ENCODE measurements at places on chromosomes 7 and 10.

GRCh38 chr10:76281659-76282058, 850.2 kb downstream of the LRMDA start:
- DNase-seq = no peak

DNA sequence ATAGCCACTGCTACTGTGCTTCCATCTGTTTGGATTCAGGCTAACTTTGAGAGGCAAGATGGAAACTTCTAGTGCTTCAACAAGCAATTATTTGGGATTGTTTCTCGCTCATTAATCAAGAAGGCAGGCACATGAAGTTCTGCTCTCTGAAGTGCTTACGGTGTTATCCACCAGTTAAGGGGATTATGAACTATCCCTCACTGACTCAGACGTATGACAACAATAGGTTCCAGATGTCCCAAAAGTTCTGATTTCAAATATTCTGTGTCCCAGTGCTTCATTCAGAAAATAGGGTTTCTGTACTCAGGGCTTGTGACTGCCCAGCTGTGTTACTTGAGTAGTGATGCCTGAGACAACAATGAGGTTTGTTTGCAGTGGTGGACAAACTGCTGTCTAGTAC, 81.0 kb downstream of the HACD1 start:
- DNase-seq = no peak

DNA sequence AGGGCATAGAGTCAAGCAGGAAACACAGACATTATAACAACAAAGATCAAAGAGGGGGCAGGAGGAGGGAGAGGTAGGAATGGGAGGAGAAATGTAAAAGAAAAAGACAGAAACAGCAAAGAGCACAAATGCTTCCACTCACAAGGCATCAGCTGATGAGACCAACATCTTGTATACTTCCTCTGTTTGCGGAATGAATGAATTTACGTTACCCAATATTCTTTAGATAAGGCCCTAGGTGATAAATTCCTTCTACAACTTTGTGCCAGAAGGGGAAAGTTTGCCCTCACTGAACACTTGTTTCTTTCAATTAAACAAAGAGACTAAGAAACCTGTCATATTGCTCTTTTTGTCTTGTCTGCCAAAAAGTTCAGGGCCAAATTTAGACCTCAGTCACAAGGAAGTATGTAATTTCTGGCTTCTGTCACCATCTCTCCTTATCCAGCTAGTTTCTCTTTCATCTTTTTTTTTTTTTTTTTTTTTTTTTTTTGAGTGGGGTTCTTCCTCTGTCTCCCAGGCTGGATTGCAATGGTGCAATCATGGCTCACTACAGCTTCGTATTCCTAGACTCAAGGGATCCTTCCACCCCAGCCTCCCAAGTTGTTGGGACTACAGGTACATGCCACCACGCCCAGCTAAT, 116.4 kb upstream of the NANOS1 start:
- DNase-seq = no peak

GRCh38 chr7:55556031-55556430, 16.3 kb downstream of the VOPP1 start:
- no peak for DNase-seq

DNA sequence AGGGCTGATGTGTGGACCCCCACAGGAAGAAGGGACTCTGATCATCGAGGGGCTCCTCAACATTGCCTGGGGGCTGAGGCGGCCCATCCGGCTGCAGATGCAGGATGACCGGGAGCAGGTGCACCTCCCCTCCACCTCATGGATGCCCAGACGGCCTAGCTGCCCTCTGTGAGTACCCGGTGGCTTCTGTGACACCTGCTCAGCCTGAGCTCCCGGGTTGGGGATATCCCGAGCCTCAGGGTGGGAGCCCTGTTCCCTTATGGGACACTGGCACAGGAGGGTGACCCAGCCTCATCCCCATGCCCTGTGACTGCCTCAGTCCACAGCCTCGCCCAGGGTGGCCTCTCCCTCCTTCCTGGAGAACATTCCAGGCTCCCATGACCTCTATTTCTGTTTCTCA, 3.9 kb upstream of the DEPP1 start:
- DNase-seq = no peak

DNA sequence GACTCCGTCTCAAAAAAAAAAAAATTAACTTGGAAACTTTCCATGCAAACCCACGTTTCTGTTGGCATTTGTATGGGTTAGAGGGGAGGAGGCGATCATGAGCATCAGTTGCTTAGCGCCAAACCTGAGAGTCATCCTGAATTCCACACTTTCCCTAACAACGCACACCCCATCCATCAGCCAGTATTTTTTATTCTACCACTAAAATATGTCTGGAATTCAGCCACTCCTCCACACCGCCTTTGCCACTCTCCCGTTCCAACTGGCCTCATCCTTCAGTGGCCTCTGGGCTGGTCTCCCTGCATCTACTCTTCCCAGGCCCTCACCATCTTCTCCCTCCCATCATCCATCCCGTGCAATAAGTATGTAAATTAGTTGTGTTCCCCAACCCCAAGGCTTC, 4.7 kb upstream of the LMBR1 start:
- DNase-seq = no peak

GRCh38 chr10:955127-955819, 23.8 kb upstream of the LARP4B start:
- DNase-seq = no peak

DNA sequence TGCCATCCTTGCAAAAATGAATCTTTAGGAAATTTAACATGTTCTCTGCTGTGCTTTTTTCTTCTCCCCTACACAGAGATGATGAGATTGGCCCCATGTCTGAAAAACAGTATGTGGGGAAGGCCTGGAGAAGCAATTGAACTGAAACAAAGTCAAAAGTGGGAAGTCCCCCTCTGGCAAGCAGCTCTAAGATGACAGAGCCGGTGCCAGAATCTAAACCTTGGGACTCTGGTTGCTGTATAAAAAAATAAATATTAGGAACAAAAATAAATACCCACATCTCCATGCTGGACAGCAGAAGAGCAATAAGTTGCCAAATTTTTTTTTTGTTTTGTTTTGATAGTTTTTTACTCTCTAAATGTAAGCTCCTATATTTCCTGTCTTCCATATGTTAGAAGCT, 51.8 kb upstream of the TRIL start:
- DNase-seq = no peak

DNA sequence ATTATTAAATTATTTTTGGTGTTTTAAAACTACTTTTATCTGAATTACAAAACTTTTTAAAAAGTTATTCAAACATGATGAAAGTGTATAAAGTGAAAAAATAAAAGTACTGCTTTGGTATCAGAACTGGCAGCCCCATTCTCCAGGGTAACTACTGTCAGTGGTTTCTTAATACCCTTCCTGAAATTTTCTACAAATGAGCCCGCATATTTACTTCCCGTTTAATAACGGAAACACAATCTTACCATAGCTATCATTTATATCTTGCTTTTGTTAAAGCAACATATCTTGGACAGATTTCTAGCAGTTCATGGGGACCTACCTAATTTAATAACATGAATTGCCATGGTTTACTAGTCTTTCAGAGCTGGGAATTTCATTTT, 249.9 kb downstream of the RNLS start:
- no peak for DNase-seq

DNA sequence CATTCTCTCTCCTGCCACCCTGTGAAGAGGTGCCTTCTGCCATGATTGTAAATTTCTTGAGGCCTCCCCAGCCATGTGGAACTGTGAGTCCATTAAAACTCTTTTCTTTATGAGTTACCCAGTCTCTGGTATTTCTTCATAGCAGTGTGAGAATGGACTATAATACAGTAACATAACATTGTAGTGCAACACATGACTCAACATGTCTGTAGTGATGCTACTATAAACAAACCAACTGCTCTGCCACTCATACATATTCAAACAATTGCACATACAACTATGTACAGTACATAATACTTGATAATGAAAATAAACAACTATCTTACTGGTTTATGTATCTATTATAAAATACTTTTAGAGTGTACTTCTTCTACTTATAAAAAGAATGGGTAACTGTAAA, 7.1 kb downstream of the ATOH7 start:
- DNase-seq = no peak

- DNase-seq = peak; percentile 71
Observed at GRCh38 chr7:70529914-70530585, 601.9 kb upstream of the GALNT17 start.

DNA sequence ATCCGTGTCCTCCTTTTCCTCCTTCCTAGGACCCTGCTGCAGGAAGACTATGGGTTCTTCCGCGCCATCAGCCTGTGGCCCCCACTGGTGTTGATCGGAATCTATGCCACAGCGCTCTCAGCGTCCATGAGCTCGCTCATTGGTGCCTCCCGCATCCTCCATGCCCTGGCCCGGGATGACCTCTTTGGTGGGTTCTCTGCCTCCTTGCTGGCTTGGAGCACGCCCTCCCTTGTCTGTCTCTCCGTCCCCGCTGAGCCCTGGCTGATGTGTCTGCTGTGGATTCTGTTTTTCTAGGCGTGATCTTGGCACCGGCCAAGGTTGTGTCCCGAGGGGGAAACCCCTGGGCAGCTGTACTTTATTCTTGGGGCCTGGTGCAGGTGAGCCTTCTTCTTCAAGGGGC, 7.3 kb upstream of the TRIP6 start:
- no peak for DNase-seq

DNA sequence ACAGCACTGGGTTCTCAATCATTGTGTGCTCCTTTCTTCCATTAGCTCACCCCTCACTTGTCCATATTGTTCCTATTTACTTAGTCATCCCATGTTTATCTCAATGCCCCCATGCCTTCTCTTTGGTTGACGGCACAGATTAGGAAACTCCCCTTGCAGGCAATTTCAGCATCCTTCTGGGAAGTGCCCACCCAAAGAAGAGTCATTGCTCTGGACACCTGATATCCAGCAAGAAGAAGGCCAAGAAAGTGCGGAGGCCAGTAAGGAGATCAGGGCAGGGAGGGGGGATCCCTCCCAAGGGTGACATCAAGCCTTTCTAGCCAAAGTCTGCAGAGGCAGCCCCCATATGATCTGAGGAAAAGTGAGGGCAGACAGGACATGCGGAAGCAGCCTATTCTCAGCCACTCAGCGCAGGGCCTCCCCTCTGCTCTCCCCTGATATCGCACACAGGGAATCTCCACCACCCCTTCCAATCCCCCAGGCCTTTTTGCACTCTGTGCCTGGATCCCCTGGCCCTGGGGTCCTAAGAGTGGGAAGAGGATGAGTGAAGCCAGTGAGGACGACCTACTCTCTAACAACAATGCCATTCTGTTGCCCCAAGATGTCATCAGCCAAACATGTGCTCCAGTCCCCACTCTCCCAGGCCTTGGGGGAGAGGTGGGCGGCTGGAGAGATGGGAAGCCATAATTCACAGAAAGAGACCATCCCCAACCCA, 1.8 kb downstream of the TRPV6 start:
- no peak for DNase-seq

GRCh38 chr10:129897871-129898626, 66.0 kb downstream of the EBF3 start:
- no peak for DNase-seq

- no peak for DNase-seq
Observed at GRCh38 chr7:99027241-99027640, 116.7 kb downstream of the SMURF1 start.

GRCh38 chr10:47366731-47367460, 17.2 kb downstream of the ZNF488 start:
- no peak for DNase-seq

DNA sequence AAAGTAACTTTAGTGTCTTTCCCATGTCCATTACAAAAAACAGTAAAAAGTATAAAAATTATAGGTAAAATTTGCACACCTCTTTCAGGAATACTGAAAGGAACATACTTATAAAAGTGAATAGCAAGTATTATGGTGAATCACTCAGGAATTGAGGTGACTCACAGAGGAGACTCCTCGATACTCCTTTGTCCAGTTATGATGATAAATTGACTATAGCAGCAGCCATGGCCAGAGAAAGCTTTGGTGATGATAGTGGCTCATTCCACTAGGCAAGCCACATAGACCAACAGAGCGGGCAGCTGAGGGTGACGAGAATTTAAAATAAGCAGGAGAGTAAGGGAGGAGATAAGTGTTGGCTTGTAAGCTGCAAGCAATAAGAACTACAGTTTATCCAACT, 1231.1 kb upstream of the CELF2 start:
- DNase-seq = no peak

- no peak for DNase-seq
Observed at GRCh38 chr10:126087796-126088505, 191.6 kb downstream of the FANK1 start.

GRCh38 chr10:49381111-49381900, 14.6 kb downstream of the DRGX start:
- DNase-seq = no peak

DNA sequence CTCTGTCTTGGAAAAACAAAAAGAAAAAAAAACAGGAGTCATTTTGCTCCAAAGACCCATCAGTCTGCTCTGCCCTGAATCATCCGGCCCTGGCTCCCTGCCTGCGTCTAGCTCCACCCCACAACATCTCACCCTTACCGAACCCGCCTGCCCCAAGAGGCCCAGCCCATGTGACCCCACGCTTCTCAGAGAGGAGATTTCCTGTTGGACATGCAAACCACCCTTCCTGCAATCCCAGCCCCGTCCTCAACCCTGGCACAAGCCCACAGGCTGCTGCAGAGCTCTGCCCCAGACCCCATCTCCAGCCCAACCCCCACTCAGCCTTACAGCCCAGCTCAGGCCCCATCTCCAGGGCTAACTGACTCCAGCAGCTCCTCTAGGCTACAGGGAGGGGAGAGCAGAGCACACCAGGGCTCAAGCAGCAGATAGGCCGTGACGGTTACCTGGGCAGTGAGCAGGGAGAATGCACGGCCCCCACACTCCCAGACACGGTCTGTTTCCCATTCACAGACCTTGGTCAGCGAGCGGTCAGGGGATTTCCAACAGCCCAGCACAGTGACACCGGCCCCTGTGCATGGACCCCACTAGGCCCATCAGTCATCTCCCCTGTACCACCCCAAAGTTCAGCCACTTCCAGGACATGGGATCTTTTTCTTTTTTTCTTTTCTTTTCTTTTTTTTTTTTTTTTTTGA, 69.9 kb upstream of the GTF2I start:
- DNase-seq = no peak

- DNase-seq = no peak
Observed at GRCh38 chr7:15389073-15389472, 172.7 kb downstream of the AGMO start.

DNA sequence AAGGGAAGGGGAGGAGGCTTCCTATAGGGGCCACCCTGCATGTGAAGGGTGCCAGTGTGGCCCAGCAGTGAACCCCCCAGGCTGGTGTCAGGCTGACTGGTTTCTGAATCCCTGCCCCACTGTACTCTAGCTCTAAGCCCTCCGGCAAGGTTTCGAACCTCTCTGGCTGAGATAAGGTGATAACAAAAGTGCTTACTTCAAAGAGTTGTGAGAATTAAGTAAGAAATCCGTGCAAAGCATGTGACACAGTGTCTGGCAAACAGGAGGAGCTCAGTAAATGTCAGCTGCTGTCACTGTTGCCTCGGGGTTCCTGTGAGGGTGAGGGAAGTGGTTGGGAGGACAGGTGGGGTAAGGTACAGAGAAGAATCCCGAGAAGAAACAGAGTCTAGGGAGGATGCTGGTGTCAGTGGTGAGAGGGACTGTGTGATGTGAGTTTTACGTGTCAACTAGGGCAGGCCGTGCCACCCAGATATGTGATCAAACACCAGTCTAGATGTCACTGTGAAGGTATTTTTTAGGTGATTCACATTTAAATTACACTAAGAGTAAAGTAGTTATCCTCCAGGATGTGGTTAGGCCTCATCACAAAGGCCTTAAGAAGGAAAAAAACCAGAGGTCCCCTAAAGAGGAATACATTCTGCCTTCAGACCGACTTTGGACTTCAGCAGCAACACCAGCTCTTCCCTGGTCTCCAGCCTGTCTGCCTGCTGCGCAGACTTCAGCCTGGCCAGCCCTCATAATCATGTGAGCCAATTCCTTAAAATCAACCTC, 64.4 kb downstream of the BPGM start:
- no peak for DNase-seq

- DNase-seq = no peak
Observed at GRCh38 chr7:69283421-69283820, 314.9 kb upstream of the AUTS2 start.

GRCh38 chr10:42991442-42992098, 85.3 kb upstream of the RET start:
- no peak for DNase-seq
